Eye (tissue), 1 donor: ENCODE measurements at places on chromosomes 1 and 21.

GRCh38 chr1:50742523-50742922 lies 217.5 kb downstream of the FAF1 start:
- no peak for DNase-seq

- no peak for DNase-seq
These were observed 681.2 kb downstream of the PLPP3 start for GRCh38 chr1:55898181-55898580.

GRCh38 chr1:55980582-55980981 lies 598.8 kb downstream of the PLPP3 start:
- DNase-seq: no peak

DNA sequence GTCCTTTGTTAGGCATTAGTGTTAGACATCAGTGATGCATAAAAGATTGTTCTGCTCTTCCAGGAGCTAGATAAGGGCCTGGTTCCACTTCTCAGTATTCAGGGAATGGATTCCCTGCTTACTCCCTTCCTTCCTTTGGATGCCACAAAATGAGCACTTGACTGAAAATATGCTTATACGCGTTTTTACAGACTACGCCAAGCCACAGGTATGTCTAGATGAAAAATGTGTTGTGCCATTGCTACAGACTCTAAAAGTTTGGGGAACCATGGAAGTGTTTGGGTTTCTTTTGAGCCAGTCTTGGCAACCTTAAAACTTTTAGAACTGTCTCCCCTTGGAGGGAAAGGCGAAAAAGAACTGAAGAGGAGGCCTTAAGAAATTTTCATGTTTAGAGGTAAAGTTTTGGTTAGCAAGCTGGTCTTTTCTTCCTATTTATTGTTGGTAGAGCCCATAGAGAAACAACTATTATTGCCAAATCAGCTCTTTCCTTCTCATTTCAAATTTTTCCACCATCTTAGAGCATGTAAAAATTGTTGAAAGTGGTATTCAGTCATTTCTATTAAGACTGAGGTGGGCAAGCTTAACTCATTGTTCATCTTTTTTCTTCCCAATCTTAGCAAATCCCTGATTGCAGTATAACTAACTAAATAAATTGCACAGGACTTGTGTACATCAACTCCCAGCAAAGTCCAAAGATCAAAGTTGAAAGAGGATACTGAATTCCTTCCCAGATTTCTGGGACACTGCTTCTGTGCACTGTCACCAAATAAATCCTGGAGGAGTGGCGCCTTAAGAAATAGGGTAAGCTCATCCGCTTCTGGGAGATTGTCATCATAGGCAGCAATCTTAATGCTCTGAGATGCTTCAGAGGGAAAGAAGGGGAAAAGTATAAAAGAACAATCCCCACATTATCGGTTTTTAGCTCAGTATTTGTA lies 18.9 kb downstream of the FGGY start:
- DNase-seq: no peak

DNA sequence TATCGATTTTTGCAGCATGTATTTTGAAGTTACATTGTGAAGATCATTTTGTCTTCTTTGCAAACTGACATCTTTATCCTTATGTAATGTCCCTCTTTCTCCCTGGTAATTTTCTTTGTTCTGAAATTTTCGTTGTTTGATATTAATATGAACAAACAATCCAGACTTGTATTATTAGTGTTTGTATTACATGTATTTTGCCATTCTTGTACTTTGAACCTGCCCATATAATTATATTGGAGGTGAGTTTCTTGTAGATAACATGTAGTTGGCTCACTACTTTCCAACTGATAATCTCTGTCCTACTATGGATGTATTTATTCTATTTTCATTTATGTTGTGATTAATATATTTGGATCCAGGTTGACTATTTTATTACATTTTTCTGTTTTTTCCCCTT lies 27.1 kb downstream of the OBSCN start:
- DNase-seq: no peak

- DNase-seq: no peak
These were observed 126.2 kb downstream of the RASAL2 start for GRCh38 chr1:178220094-178220493.
